Germinal center (tissue), 1 donor: ENCODE measurements at places on chromosomes 6 and 20.

GRCh38 chr6:128432394-128432793 lies 88.0 kb downstream of the PTPRK start:
- no peak for DNase-seq

DNA sequence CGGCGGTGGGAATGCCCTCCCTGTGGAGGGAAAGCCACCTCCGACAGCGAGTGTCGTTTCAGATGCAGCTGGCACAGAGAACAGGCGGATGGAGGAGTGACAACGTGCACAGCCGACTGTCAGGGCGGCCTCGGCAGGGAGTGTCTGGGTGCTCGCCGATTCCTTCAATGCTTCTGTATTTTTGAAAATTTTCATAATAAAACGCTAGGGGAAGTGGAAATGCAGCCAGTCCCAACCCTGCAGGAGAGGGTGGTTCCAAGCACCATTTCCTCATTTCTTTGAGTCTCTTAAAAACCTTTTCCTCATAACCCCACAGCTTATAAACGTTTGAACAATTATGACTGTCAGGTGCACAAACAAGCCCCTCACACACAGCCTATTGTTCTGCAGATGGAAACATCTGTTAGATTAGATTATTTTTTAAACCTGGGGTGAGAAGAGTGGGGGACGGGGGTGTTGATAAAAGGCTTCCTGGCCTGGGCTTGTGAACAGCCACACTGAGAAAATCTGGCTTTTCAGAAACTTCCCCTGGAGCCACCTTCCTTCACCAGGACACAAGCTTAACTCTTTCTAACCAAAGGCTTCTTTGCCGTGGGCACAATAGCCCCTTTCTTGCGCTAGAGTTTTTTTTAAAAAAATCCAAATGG lies 228.9 kb downstream of the ANKRD60 start:
- peak; percentile 17 for DNase-seq

DNA sequence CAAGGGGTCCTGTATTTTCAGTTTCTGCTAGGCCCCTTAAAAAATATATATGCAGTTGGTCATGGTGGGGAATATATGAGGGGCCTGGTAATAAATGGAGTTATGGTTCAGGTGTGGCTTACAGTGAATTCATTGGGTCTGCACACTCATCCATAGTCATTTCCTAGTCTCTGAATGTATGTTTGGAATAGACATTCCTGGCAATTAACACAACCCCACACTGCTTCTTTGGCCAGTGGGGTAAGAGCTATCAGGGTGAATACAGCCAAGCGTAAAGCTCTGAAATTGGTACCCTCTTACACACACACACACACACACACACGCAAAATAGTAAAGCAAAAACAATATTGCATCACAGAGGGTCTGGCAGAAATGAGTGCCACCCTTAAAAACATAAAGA lies 56.5 kb downstream of the QRSL1 start:
- DNase-seq, result no peak

- no peak for DNase-seq
Observed at GRCh38 chr6:138539876-138540275, 40.6 kb upstream of the NHSL1 start.

GRCh38 chr6:160252073-160252813 lies 6.4 kb downstream of the SLC22A2 start:
- no peak for DNase-seq

GRCh38 chr6:42190554-42191183 lies 4.1 kb downstream of the GUCA1B start:
- no peak for DNase-seq

DNA sequence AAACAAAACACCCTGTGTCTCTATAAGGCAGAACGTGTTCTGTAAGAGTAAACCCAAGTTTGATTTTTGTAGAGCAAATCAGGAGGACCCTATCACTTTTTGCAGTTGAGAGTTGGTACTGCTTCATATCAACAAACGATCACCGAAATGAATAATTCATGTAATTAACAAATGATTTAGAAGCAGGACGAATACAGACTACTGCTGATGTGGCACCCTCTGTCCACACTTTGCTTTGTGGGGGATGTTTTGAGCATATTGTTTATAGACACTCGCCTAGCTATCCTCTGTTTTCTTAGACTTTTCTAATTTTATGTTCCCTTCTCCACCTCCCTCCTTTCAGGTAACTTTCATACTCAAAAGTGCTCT lies 1.5 kb downstream of the CD2AP start:
- peak; percentile 19 for DNase-seq

DNA sequence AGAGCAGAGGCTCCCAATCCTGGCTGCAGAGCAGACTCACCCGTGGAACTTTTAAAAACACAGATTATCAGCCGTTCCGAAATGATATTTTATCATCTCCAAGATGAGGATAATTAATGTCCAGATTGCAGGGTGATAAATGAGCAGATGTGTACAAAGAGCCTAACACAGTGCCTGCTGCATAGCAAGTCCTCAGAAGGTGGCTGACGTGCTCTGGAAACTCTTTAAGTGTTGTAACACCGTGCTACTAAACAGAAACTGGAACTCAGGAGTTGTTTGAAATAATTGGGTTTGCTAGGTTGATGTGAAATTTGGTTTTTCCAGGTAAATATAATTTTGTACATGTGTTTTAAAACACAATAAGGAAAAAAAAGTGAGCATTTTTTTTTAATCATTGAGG lies 118.0 kb downstream of the ARMC2 start:
- no peak for DNase-seq
